ENCODE measurements at places on chromosomes 12 and 14. TPM values are rescaled to one million over a fixed set of nuclear protein-coding genes. Genes with fewer than 3 reads are reported as not detected.

Gene TAS2R20
- polyA plus RNA-seq = 1.4 TPM

Gene TMCC3
- 23.4 TPM for polyA plus RNA-seq

Gene SYNDIG1L
- polyA plus RNA-seq = 0.05 TPM

Gene BMAL2
- 1.4 TPM for polyA plus RNA-seq

Gene L3HYPDH
- 22.0 TPM for polyA plus RNA-seq

Gene TOMM20L
- 0.43 TPM for polyA plus RNA-seq

Gene TRAFD1
- 23.0 TPM for polyA plus RNA-seq

Gene RNASE7
- 0.09 TPM for polyA plus RNA-seq

Gene LRR1
- 6.5 TPM for polyA plus RNA-seq

Gene NPAS3
- 4.0 TPM for polyA plus RNA-seq

Gene KRT6C
- not detected for polyA plus RNA-seq

Gene C14orf39
- 1.8 TPM for polyA plus RNA-seq

- DNase-seq = no peak
Measured at GRCh38 chr14:20587489-20588154, at the start of gene RNASE11. RNASE11 (minus strand) TSS chr14:20588001.

DNA sequence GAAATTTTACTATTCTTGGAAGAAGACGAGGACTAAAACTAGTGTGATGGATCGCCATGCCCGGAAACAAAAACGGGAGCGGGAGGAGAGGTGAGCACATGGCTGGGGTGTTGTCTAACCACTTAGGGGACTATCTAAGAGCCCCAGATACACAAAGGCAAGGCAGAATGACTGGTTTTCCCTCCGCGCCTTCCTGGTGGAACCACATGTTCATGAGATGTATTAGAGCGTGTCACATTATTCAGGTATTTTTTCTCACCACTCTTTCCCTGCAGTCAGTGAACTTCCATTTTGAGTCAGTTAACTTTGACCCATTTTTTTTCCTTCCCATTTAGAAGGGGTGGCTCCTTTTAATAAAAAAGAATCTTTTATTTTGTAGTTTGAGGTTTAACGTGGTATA lies 68.8 kb upstream of the TRAF3 start:
- DNase-seq = no peak

DNA sequence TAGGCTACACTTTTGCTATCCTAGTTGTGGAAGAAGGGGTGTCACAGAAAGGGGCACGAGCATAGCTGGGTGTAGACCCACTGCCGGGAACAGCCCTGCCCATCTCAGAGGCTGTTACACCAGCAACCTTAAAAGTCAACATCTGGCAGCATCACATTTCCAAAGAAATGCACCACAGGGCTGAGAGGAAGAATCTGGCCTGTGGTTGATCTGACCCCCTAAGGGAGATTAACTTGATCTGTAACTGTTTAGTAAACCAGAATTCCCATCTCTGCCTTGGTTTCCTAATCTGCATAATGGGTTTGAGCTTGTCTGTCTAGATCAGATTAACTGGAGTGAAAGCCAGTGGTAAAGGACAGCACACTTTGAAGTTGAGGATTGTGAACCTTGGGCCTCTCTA lies 1.3 kb downstream of the LRP1-AS start:
- DNase-seq = no peak

- no peak for DNase-seq
Measured at GRCh38 chr12:48454667-48455066, 17.7 kb upstream of the ANP32D start.

- DNase-seq = no peak
Measured at GRCh38 chr14:41297576-41298327, 308.9 kb upstream of the LRFN5 start.

GRCh38 chr14:100156776-100157175 lies 2.7 kb downstream of the DEGS2 start:
- DNase-seq = no peak

GRCh38 chr12:39824505-39825212 lies 205.1 kb upstream of the ABCD2 start:
- DNase-seq = no peak

DNA sequence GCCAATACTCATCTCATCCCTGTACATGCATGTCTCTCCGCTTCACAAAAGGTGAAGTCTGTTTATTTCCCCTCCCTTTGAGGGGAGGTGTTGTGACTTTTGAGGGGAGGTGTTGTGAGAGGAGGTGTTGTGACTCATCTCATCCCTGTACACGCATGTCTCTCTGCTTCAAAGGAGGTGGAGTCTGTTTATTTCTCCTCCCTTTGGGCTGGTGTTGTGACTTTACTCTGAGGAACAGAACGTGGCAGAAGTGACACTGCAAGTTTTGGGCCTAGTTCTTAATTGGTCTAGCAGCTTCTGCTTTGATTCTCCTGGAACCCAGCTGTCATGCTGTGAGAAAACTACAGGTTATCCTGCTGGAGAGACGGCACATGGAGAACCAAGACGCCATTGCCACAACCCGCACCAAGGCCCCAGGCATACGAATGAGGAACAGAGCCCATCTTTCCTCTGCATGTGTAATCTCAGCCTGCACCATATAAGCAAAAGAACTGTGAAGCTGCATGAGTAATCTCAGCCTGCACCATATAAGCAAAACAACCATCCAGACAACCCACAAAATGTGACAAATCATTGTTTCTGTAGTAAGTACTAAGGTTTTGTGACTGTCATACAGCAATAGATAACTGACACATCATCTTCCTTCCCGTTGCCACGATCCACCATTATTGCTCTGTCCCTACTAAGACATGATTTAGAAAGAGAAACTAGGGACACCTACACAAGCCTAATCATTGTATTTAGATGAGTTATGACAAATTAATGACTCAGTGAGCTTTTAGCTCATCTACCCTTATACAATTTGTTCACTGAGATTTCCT lies 30.0 kb downstream of the GALNT4 start:
- no peak for DNase-seq

- no peak for DNase-seq
Measured at GRCh38 chr12:125092108-125092871, 27.1 kb downstream of the AACS start.

- DNase-seq = no peak
Measured at GRCh38 chr14:104023325-104024055, 62.0 kb upstream of the ASPG start.

GRCh38 chr12:108907839-108908351 lies 28.0 kb downstream of the DAO start:
- DNase-seq = no peak

- DNase-seq = no peak
Measured at GRCh38 chr14:79077096-79077495, 906.9 kb downstream of the NRXN3 start.

DNA sequence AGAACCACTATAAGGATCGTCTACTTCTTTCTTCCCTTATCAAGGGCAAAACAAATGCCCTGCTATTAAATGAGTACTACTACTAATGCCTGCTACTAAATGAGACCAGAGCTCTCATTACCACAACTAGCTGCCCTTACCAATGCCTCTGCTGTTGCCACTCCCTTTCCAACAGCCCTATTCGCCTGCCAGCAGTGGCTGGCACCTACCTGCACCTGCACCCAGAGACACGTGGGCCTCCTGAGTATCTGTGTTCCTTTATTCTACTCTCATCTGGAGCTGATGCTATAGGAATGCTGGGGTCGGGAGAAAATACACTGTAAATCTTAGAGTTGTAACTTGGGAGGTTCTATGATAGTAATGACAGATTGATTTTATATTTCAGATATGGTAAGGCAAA lies 174.7 kb downstream of the SLC2A13 start:
- DNase-seq = no peak

All from forelimb muscle (tissue), 1 donor.